CD4-positive, CD25-positive, alpha-beta regulatory T cell (primary cell): ENCODE measurements at places on chromosomes 5 and 9.

- H3K36me3 ChIP-seq = no peaks in the 10 kb centered on the region
- H3K27ac ChIP-seq = no peak overlapping the region
- H3K4me3 ChIP-seq = no peak overlapping the region
- DNase-seq = no peak
- no peaks in the 10 kb centered on the region for H3K4me1 ChIP-seq
Observed at GRCh38 chr5:83564069-83564749, 92.7 kb downstream of the VCAN start.

DNA sequence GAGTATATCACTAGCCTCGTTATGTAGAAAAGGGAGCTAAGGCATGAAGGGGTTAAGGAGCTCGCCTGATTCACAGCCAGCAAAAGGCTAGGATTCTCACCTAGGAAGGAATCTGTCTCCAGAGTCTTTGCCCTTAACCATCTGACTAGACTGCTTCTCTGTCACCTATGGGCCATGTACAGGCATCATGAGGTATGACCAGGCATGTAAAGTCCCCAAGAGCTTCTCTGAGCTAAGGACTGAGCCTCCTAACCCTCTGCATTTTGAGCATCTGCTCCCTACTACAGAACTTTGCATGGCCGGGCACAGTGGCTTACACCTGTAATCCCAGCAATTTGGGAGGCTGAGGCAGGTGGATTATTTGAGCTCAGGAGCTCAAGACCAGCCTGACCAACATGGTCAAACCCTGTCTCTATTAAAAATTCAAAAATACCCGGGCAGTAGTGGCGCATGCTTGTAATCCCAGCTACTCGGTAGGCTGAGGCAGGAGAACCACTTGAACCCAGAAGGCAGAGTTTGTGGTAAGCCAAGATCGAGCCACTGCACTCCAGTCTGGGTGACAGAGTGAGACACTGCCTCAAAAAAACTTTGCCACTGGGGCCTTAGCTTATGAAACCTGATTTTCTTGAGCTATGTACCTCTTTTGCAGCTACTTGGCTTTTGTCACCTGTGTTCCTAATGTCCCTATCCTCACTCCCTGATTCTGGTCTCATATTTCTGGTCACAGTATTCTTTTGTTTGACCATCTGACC lies 33.2 kb upstream of the IL7R start:
- H3K27ac ChIP-seq = no peak overlapping the region
- no peaks in the 10 kb centered on the region for H3K36me3 ChIP-seq
- H3K27me3 ChIP-seq = no peaks in the 10 kb centered on the region
- no peak for DNase-seq
- H3K4me3 ChIP-seq = no peak overlapping the region

- DNase-seq = no peak
- no peak overlapping the region for H3K27ac ChIP-seq
- H3K4me1 ChIP-seq = no peaks in the 10 kb centered on the region
- H3K27me3 ChIP-seq = no peaks in the 10 kb centered on the region
- no peak overlapping the region for H3K4me3 ChIP-seq
Observed at GRCh38 chr5:75707911-75708509, 9.2 kb downstream of the POC5 start.

- H3K36me3 ChIP-seq = no peaks in the 10 kb centered on the region
- H3K4me3 ChIP-seq = no peak overlapping the region
- H3K27ac ChIP-seq = no peak overlapping the region
Observed at GRCh38 chr5:110386782-110387181, 339.7 kb downstream of the TMEM232 start.
